Sigmoid colon (tissue), 7 donors: ENCODE measurements at places on chromosomes 4 and X. TPM values are rescaled to one million over a fixed set of nuclear protein-coding genes. Genes with fewer than 3 reads are reported as not detected.

DNA sequence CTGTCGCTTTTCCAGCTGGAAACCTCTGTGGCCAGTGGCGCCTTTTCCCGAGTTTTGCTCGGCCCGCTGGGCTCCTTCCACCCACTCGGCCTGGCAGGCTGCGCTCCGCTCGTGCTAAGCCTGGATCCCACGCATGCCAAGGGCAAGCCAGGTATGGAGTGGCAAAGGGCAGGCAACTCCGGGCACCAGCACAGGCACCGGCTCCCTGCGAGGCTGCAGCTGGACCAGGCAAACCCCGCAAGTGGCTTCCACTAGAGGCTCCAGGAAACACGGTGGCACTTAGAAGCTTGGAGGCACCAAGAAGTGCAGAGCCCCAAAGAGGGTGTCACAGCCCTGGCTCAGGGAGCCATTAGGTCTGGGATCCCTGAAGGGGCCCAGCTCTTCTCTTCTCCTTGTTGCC, 59.5 kb downstream of the PPA2 start:
- DNase-seq, result no peak

GRCh38 chr4:55447108-55447708, 51.5 kb downstream of the TMEM165 start:
- no peak for DNase-seq

DNA sequence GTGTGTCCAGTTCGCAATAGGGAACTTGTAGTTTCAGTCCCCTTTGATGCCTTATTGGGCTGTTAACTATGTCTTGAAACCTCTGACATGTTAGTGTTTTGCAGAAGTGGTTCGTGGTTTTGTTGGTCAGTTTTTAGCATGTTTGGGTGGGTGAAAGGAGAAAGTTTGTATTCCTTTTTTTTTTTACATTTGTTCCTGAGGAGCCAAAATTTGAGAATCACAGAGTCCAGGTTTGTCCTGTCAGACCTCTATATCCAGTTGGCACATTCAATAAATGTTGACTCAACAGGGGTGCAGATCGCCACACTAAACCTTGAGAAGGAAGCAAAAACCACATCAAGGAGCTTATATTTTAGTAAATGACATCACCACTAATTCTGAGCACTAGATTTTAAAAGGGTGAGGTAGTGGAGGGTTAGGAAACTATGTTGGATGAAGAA, 26.2 kb downstream of the DLG3 start:
- no peak for DNase-seq

DNA sequence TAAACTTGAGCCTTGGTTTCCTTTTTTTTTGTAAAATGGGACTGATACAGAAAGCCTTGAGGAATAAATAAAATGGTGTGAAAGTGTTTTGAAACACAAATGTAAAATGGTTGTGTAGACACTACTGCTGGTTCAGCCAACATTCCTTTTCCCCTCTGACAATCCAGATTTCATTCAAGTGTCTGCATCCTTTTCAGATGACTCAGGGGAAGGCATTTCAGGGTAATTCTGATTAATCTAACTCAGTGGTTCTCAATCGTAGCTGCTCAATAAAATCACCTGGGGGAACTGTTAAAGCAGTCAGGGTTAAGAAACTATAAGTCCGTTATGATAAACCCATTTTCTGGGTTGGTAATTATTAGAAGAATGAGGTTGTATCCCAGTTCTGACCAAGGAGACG, 4.6 kb downstream of the ARHGAP10 start:
- no peak for DNase-seq

PNMA3 gene
- not detected for total RNA-seq

TRAPPC2 gene
- total RNA-seq, result 20.1 TPM

GRCh38 chr4:112277705-112278448, 7.8 kb downstream of the TIFA start:
- no peak for DNase-seq

MUC7 gene
- not detected for total RNA-seq

NUDT11 gene
- 3.3 TPM for total RNA-seq

GRCh38 chr4:126799971-126800574, 832.7 kb upstream of the INTU start:
- DNase-seq, result no peak

GRCh38 chr4:7506119-7506518, 71.4 kb upstream of the PSAPL1 start:
- DNase-seq, result no peak

FAM200B gene
- 45.1 TPM for total RNA-seq

DNA sequence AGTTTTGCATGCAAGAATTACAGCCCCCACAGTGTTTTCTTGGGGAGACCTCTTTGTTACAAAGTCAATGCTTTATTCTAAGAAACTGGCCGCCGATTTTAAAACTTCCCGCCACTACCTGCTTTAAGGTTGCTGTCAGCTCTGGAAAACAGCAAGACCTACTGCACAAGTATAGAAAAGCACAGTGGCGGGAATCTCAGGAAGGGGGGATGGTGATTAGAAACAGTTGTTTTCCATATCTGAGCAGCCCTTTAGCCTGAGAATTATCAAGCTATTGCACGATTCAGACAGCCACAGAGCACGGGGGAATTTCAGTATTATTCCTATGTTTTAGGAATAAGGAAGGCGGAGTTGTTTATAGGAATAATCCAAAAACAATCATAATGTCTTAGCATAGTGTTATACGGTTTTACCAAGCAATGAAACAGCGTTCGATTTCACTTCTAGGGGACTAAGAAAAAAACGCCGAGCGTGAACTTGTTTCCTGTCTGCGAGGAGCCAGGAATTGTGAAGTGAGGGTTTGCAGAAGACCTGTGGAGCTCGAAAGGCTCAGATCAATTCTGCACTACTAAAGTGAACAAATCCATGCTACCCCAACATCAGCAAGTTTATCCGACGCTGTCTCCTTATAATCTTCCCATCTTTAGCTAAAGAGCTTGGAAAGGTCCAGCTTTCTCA, 81.3 kb downstream of the HMGN5 start:
- no peak for DNase-seq

- DNase-seq, result peak; percentile 79
Observed at GRCh38 chr4:124018383-124019317, 622.1 kb downstream of the SPRY1 start.

GRCh38 chrX:8914681-8915080, 113.5 kb upstream of the FAM9A start:
- DNase-seq, result no peak

GRK4 gene
- 3.9 TPM for total RNA-seq

- no peak for DNase-seq
Observed at GRCh38 chr4:90146306-90146705, 19.1 kb downstream of the CCSER1 start.

LEF1 gene
- total RNA-seq, result 0.83 TPM

GRCh38 chrX:57640674-57641016, 39.4 kb downstream of the NLRP2B start:
- no peak for DNase-seq

- no peak for DNase-seq
Observed at GRCh38 chrX:42825201-42825600, 47.2 kb upstream of the PPP1R2C start.

DNA sequence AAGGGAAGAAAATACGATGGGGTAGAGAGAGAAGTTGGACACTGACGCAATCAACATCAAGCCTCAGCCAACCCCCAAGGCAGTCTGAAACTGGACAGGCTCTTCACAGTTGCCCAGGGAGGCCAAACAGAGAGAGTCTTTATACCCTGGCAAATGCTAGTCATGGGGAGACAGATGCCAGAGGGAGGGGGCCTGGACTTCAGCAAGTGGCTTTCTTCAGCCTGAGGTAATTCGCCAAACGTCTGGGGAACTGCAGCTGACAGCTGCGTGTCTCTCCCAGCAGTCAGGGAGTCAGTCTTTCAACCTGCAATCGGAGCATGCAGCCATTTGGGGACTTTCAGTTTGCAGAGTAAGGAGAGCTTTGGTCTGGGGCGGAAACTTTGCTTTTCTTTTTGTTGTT, 521.6 kb downstream of the TRIML1 start:
- DNase-seq, result no peak

DNA sequence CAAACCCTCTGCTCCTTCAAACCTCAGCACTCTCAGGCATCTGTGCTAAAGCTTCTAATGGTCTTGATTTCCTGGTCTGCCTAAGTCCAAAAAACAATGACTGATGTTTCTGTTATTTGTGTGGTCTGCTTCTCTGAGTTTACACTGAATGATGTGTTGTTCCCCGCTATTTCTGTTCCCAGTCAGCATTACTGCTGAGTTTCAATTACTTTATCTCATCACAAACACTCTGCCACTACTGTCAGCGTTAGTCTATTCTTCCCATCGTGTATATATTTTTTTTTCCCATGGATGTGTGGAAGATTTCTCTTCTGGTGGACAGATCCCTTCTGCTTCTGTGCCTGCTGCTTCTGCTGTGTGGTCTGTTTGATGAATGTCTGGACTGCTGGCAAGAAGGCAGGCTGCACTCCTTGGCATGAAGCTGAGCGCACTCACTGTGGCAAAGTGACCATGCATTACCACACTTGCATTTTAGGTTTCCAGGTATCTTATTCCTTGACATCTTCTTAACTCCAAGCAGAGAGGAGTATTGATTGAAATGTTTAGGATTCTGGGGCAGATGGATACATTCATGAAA, 106.9 kb upstream of the PAQR3 start:
- DNase-seq, result no peak

DNA sequence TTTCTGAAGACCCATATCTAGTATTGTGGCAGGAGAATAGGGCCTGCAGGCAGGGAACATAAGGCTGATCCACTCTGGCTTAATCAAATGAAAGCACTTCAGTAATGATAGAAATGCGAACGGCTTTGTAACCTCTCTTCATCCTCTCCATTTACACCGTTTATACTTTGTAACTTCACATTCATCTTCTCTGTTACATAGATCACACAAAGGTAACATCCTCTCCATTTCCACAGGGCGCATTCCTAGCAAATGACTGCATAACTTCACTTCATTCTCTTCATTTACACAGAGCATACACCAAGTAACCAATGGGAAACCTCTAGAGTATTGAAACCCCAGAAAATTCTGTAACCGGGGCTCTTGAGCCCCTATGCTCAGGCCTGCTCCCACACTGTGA, 65.5 kb upstream of the SLC34A2 start:
- DNase-seq, result no peak

GDI1 gene
- 101 TPM for total RNA-seq

- DNase-seq, result no peak
Observed at GRCh38 chrX:47222751-47223350, 4.4 kb downstream of the CDK16 start.

DNA sequence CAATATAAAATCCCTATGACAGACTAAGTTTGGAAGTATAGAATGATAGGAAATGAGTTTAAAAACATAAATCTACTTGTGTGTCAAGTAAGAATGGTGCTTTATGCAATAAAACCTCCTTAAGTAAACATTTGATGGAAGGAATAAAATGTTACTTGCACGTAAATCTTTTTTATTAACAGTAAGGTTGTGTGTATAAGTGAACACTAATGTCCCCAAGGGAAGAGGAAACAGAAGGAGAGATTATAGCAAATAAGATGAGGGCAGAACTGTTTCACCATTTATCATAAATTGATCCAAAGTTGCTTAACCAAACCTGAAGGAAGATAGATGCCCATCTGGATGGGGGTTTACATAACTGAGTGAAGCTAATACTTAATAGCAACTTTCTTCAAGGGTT, 86.8 kb downstream of the FRMPD4 start:
- no peak for DNase-seq

FHDC1 gene
- total RNA-seq, result 1.1 TPM

GRCh38 chr4:73309211-73309610, 50.6 kb upstream of the ANKRD17 start:
- no peak for DNase-seq

DNA sequence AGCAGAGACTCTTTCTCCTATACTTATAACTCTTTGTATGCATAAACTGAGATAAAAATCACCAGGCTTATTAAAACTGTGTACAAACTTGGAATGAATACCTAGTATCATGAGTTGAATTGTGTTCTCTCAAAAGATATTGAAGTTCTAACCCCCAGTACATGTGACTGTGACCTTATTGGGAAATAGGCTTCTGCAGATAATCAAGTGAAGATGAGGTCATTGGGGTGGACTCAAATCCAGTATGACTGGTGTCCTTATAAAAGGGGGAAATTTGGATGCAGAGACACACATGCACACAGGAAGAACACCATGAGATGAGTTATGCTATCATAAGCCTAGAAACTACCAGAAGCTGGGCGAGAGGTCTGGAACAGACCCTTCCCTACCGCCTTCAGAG, 26.2 kb downstream of the ZNF827 start:
- no peak for DNase-seq

- DNase-seq, result no peak
Observed at GRCh38 chrX:136619899-136620505, 28.0 kb upstream of the CD40LG start.

DNA sequence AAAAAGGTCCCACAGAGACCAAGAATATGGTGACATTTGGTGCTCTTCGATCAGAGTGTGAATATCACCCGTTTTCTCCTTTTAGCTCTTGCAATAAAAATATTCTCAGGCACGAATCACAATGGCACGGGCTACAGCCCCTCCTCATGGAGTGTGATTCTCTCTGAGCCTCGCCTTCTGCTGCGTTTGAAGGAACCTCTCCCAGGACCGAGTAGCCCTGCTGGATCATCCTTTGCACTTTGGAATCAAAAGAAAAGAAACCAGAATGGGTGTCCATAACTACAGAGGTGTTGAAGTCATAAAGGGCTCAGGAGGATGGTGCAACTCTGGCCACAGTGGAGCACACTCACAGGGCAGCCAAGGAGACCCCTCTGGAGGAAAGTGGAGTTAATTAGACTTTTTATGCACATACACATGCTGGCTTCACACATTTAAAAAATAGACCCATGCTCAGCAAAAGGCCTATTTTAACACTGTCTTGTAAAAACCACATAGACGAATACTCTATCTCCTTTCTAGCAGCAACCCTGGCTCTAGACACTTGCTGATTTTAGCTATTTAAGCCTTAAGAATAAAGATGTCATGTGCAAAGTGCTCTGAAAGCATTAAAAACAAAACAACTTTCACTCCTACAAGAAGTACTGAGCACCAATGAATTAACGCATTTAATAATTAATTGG, 19.1 kb downstream of the MAML3 start:
- DNase-seq, result no peak

EMCN gene
- total RNA-seq, result 14.7 TPM

DNA sequence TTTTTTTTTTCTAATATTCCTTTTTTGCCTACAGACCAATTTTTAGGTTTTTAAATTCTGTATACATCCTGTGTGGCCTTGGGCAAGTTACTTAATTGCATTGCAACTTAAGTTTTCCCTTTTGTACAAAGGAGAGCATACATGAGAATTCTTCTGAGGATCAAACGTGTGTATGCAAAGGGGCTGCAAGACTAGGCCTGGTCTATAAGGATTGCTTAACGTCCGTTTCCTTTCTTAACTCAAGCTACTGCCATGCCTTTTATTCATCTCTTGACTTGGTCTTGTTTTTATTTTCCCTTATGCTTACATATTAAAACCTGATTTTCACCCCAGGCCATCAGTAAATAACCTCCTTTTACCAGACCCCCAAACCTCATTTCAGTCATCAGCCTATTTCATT, 13.6 kb downstream of the RBPJ start:
- no peak for DNase-seq
